ENCODE measurements at places on chromosomes 7 and 10.

GRCh38 chr10:132010483-132010882, 28.8 kb upstream of the BNIP3 start:
- no peak overlapping the region for H3K27ac ChIP-seq
- no peaks in the 10 kb centered on the region for H3K4me1 ChIP-seq
- peaks cover 9% of the 10 kb centered on the region for H3K27me3 ChIP-seq
- DNase-seq: no peak
- no peaks in the 10 kb centered on the region for H3K36me3 ChIP-seq

DNA sequence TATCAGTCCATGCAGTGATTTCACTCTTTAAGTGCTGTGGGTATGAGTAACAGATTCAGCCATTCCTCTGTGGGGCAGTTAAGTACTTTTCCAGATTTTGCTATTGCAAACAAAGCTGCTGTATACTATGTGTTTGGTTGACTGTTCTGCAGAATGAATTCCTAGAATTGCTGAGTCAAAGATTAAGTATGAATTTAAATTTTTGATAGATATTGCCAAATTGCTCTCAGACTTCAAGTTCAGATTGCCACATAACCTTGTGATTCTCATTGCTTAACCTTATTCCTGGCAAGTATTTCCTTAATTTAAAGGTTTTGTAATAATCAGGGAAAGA, 21.6 kb upstream of the SAR1A start:
- DNase-seq: no peak
- H3K27ac ChIP-seq: no peak overlapping the region
- H3K4me1 ChIP-seq: peaks cover 2% of the 10 kb centered on the region
- H3K36me3 ChIP-seq: peaks cover 2% of the 10 kb centered on the region

GRCh38 chr7:43535031-43535451, 47.9 kb upstream of the STK17A start:
- H3K36me3 ChIP-seq: no peaks in the 10 kb centered on the region
- no peaks in the 10 kb centered on the region for H3K4me1 ChIP-seq
- H3K4me3 ChIP-seq: no peak overlapping the region
- no peak overlapping the region for H3K27ac ChIP-seq
- DNase-seq: no peak

DNA sequence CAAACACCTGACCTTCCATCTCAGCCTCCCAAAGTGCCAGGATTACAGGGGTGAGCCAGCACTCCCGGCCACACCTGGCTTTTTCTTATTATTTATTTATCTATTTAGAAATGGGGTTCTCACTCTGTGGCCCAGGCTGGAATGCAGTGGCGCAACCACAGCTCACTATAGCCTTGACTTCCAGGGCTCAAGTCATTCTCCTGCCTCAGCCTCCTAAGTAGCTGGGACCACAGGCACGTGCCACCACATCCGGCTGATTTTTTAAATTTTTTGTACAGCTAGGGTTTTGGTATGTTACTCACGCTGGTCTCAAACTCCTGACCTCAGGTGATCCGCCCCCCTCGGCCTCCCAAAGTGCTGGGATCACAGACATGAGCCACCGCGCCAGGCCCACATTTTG, 56.9 kb upstream of the MYL10 start:
- peaks cover 2% of the 10 kb centered on the region for H3K27me3 ChIP-seq
- no peak for DNase-seq
- no peak overlapping the region for H3K4me3 ChIP-seq
- no peaks in the 10 kb centered on the region for H3K36me3 ChIP-seq

DNA sequence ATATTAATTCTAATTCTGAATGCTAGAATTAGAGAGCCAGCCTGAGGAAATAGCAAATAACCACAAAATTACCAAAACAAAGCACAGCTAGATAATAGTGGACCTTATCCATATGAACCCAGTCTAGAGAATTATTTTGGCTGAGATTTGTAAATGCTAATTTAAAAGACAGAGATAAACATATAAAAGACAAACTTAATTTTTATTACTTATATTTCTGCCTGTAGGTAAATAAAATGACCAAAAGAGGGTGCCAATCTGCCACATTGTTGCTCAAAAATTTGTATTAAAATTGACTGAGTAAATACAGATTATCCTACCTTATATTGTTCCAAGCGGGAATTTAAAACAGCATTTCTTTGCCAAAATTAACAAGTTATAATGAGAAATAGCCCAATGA, 20.2 kb downstream of the RTKN2 start:
- no peak overlapping the region for H3K4me3 ChIP-seq
- peaks cover 2% of the 10 kb centered on the region for H3K36me3 ChIP-seq
- no peak for DNase-seq
- no peaks in the 10 kb centered on the region for H3K27me3 ChIP-seq
- H3K27ac ChIP-seq: no peak overlapping the region

DNA sequence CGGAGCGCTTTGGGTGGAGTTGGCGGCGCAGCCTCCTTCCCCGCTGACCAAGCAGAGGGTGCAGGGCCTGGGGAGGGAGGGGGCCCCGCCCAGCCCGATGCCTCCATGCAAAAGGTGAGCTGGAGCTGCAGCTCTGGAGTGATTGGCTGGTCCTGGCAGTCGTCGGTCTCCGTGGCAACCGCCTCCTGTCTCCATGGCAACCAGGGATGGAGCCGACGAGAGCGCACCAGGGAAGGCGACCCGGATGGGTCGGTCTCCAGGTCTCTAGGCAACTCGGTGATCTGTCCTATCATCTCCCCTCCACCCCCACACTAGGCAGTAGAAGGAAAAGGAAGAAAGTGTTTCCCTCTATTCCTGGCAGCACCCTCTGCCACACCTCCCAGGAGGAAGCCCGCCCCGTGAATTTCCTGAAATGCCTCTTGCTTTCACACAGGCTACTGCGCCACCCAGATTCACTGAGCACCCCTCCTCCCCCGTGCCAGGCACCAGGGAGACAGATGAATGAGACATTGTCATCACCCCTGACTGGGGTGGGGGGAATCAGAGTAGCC, 647 bp upstream of the NACAD start:
- peaks cover 5% of the 10 kb centered on the region for H3K27me3 ChIP-seq
- H3K27ac ChIP-seq: peak overlapping the region; percentile 59
- DNase-seq: peak; percentile 75

DNA sequence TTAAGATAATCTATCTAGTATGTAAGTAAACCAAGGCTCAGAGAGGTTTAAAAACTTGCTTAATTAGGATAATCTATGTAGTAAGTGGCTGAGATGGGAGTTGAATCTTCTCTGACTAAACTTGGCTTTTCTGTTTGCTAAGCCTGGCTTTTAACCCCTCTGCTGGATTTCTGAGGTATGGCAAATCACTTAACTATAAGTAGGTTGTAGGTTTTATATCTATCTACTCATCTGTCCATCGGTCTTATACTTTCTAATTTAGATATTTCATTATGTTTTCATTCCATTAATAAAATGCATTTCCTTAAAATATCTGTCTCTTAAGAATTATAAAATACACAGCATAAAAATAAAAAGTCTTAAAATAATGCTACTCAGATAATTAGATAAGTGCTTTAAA, 59.4 kb downstream of the ST7 start:
- no peak for DNase-seq
- no peaks in the 10 kb centered on the region for H3K36me3 ChIP-seq
- peaks cover 2% of the 10 kb centered on the region for H3K27me3 ChIP-seq
- peaks cover 87% of the 10 kb centered on the region for H3K4me1 ChIP-seq

Data from activated naive CD8-positive, alpha-beta T cell treated with anti-CD3 and anti-CD28 coated beads, Interleukin-2, amount 50 U/mL, for 24 hours (primary cell).